ENCODE measurements at places on chromosomes 11 and 22.

- no peak for ATAC-seq
Observed at GRCh38 chr22:31626427-31627150, 35.4 kb downstream of the PISD start.

DNA sequence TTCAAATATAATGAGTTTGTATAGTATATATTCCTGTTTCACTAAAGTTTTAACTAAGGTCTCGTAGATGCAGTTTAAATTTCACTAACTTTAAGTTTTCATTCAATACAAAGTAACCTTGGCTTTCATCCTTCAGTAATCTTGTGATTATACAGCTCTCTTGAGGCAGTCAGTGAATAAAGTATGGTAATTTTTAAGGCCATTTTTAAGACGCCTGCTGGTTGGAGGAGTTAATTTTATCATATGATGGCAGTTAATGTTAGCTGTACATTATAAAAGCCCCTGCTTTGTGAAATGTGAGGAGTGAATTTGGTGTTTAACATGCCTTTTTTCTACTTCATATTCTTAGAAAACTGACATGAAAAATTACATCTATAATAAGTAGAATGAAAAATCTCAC lies 163.6 kb downstream of the TMEM135 start:
- no peak for ATAC-seq

DNA sequence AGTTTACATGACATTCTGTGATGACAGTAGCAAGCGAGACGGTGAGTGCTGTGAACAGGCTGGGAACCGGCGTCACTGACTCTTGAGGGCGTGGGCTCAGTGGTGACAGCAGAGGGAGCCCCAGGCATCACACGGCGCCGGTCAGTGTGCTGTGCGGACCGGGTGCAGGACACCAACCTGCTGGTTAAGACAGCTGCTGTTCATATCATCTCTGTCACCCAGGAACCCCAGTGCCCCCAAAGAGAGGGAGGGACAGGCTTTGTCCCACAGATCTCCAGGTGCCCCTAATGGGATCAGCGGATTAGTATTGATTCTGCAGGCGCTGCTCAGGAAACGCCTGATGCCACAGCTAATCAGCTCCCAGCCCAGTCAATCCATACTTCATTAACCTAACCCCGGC lies 18.4 kb downstream of the B3GAT1 start:
- ATAC-seq = no peak

- no peak for ATAC-seq
Observed at GRCh38 chr11:119317592-119318239, 786 bp upstream of the MCAM start.

DNA sequence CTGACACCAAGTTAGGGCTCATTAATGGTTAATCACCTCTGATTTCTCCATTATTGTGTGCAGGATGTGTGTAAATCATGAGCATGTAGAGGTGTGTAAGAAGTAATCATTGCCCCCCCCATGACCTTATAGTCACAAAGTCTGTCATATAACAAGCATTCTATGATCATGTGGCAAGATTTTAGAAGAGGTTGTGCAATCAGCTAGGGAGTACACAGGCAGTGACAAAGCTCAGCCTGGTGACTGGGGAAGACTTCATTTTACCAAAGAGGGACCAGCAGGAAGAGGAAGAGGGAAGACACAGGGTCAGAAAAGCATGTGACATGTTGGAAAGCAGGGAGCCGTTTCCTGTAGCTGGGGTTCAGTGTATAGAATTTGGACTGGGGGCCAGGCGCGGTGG lies 176.5 kb upstream of the LARGE1 start:
- ATAC-seq = no peak

DNA sequence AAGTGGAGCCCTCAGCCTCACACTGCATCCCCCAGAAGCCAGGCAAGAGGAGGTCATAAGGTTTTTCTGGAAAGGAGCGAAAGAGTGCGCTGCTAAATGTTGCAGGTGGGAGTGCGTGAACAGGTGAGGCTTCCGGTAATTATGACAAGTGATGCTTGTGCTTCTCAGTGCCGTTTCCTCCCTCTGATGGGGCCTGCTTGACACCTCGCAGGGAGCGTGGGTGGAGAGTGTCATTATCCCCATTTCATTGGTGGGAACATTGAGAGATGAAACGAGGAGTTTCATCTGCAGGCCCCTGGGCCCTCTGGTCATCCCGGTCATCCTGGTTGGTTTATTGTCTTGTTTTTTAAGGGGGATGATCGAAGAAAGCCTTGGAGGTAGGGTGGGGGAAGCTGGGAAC lies 57.5 kb downstream of the BCR start:
- ATAC-seq = peak; percentile 43

GRCh38 chr11:5242933-5243815 lies 6.5 kb downstream of the HBG1 start:
- no peak for ATAC-seq

DNA sequence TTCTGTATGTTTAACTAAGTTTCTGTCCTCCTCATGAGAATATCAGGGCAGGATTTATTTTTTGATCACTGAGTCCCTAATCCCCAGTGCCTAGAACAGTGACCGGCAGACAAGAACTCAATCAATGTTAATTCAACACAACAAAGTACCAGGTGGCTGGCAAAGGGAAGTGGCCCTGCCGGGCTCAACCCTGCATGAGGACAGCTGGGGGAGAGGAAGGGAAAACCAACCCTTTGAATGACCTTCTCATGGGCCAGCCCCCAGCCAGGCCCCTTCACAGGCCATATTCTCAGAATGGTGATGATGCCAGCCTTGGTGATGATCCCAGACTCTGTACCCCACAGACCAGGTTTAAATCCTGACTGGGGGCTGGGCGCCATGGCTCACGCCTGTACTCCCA lies 1.4 kb upstream of the MFNG start:
- ATAC-seq = no peak

- no peak for ATAC-seq
Observed at GRCh38 chr11:113934761-113935160, 30.2 kb downstream of the HTR3B start.

DNA sequence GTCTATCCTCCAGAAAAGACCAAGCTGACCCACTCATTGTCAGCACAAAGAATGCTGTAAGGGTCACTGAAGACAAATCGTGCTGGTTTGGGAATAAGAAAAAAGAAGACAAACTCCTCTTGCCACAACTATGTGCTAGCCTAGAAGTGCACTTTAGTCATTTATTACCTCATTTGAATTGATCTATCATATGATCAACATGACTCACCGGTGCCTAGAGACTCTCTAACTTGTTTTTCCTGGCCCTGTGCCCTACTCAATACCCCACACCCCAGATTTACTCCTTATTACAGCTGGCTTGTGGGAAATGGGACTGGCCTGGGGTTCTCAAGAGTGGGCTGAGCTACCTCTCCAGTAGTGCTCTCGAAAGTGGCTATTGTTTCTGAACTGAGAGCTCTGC lies 35.9 kb upstream of the HORMAD2 start:
- ATAC-seq = peak; percentile 82

GRCh38 chr11:108593923-108594434 lies 411 bp upstream of the EXPH5 start:
- no peak for ATAC-seq

DNA sequence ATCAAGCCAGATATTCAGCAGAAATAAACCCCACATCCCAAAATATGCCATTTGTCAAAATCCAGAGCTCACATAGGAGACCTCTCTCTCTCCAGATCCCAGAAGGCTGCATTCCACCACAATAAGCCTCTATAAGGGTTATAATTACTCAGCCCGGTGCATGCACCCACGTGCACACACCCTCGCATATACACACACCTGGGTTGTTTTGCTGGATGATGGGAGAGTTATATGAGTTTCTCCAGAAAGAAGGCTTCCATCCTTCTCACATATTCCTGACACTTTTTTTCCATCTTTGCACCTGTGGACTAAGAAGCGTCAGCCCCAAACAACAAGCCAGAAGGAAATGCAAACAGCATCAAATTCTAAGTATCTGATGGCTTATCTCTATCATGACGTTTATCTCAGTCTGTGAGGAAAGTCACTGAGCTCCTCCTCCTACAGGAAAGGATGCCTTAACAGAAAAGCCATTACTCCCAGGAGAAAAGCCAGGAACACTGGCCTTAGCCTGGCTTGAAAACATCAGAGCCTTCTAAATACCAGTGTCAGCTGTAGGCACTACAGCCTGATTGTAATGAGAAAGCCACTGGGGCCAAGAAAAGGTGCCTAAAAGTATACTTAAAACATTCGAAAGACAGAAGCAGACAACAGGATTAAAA lies 253.2 kb downstream of the LARGE1 start:
- ATAC-seq = no peak

DNA sequence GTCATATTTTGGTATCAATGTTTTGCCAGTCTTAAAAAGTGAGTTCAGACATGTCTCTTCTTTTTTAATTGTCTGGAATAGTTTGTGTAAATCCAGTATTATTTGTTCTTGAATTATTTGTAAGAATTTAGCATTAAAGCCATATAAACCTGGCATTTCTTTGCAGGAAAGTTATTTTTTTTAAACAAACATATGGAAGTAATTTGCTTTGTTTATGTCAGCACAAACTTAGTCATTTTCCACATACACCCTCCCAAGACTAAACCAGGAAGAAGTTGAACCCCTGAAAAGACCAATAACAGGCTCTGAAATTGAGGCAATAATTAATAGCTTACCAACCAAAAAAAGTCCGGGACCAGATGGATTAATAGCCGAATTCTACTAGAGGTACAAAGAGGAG lies 9.1 kb upstream of the CCDC81 start:
- ATAC-seq = no peak

GRCh38 chr11:91871791-91872190 lies 352.8 kb upstream of the FAT3 start:
- no peak for ATAC-seq

- no peak for ATAC-seq
Observed at GRCh38 chr22:36323182-36323854, 64.4 kb downstream of the MYH9 start.

GRCh38 chr11:33645686-33646085 lies 54.9 kb downstream of the C11orf91 start:
- ATAC-seq = no peak

DNA sequence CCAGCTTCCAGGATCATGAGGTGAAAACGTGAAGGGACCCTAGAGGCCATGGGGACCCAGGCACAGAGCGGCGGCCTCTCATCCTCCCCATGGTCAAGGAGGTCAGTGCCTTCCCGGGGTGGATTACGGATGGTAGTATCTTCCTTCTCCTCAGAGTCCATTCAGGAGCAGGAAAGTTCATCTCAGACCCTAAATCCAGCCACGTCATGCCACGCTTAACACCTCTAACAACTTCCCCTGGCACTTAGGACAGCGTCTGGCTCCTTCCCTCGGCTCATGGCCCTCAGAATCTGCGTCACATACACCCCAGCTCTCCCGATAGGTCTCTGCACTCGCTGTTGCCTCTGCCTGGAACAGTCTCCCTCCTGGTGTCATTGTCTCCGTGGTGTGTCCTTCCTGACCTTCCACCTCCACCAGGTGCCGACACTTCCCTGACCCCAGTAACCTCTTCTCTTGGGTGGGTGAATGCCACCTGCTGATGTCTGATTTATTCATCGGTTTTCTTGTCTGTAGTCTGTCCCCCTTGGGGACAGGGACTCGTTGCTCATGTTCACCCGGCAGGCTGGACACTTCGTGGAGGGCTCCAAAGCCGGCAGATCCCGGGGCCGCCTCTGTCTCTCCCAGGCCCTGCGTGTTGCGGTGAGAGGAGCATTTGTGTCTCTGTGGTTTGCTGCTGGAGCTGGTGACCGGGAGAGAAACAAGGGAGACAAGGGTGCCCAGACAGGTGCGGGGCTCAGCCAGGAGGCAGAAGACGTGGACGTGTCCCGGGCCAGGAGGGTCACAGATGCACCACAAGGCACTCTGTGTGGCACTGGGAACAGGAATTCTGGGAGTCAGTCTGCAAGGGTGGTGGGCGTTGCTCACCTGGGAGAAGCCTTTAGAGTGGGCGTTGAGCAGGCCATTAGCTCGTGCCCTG lies 1.4 kb downstream of the MYEOV start:
- ATAC-seq = no peak

GRCh38 chr11:41267451-41267850 lies 192.0 kb downstream of the LRRC4C start:
- ATAC-seq = no peak

- peak; percentile 95 for ATAC-seq
Observed at GRCh38 chr11:105719073-105719822, 109.4 kb downstream of the GRIA4 start.

- ATAC-seq = no peak
Observed at GRCh38 chr22:44925465-44926123, 84.2 kb downstream of the PHF21B start.

DNA sequence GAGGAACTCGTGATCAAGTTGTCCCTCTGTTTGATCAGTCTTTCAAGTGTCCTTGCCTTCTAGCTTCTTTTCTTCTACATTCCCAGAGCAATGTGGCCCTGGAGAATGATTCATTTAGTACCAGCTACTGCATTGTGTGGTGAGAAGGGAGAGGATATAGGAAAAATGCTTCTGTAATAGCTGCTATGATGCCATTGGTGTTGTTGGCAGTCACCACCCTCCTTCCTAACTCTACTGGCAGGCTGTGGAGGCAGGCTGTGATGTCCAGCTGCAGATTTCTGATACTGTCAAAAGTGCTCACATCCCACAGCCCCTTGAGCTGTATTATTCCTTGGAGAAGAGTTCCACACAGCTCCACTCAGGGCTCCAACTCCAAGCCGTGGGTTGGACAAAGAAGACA lies 52.8 kb downstream of the ENDOD1 start:
- no peak for ATAC-seq

GRCh38 chr11:63931045-63931444 lies 7.8 kb upstream of the NAA40 start:
- no peak for ATAC-seq

DNA sequence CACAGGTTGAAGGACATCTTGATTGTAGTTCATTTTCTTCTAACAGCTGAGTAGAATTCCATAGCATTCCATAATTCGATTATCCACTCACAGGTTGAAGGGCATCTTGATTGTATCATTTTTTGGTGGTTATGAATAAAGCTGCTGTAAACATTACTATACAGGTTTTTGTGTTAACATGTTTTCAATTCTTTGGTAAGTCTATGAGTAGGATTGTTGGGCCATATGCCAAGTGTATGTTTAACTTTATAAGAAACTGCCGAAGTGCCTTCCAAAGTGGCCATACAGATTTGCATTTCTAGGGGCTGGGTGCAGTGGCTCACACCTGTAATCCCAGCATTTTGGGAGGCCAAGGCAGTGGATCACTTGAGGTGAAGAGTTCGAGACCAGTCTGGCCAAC lies 44.6 kb downstream of the ANKRD42 start:
- no peak for ATAC-seq

GRCh38 chr11:114110123-114110522 lies 50.6 kb downstream of the ZBTB16 start:
- no peak for ATAC-seq
